Hippocampal formation (tissue), 2 donors: ENCODE measurements at places on chromosomes 11 and 22.

DNA sequence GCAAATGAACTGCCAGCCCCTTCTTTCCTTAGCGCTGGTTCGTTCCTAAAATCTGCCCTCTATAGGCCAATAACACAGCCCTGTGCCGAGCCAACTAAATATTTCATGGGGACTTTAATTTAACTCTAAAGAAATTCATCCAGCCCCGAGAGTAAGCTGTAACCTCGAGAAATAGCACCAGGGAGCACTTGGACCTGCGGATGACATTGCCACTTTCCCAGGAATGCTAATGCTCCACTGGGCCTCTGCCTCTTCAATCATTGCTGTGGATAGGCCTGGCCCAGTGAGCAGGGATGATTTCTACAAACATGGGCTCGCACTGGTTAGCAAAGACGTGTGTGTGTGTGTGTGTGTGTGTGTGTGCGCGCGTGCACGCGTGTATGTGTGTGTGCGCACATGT lies 95.3 kb upstream of the TBCEL start:
- no peak for DNase-seq

- no peak for DNase-seq
Measured at GRCh38 chr11:14455648-14456430, 43.8 kb downstream of the COPB1 start.

GRCh38 chr22:27682437-27682836 lies 119.1 kb downstream of the MN1 start:
- no peak for DNase-seq

- DNase-seq: no peak
Measured at GRCh38 chr11:33021501-33021900, 5.8 kb downstream of the DEPDC7 start.

DNA sequence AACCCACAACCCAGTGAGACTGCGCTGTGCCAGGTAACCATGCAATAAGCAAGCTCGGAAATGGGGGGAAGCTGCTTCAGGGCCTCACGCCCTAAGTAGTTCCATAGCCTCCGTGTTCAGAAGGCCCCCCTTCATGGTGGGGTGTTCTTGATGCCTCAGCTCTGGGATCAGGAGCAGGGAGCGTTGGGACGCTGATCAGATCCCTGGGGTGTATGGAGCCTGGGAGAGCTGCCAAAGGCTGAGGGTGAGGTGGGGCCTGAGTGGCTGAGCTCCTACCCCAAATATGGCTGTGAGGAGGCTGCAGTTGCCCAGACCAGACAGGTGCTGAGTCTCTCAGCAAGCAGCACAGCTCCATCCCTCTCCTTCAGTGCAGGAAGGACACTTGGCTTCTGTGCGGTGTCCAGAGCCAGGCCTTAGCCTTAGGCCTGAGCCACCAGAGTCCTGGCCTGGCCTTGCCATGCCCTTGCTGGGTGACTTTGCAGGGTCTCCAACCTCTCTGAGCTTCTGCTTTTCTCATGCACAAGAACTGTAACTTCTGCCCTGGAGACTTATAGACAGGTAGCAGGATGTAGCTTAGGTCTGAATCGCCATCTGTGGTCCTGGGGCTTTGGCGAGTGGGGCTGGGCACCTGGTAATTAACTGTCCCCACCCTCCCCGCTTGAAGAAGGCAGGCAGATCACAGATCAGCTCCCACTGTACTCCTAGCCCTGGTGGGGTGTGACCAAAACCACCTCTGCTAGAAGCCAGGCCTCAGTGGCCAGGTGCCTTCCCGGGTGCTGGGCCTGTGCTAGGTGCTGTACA lies 5.3 kb downstream of the MMP11 start:
- DNase-seq: no peak
